ENCODE measurements at places on chromosomes 2 and 18.

DNA sequence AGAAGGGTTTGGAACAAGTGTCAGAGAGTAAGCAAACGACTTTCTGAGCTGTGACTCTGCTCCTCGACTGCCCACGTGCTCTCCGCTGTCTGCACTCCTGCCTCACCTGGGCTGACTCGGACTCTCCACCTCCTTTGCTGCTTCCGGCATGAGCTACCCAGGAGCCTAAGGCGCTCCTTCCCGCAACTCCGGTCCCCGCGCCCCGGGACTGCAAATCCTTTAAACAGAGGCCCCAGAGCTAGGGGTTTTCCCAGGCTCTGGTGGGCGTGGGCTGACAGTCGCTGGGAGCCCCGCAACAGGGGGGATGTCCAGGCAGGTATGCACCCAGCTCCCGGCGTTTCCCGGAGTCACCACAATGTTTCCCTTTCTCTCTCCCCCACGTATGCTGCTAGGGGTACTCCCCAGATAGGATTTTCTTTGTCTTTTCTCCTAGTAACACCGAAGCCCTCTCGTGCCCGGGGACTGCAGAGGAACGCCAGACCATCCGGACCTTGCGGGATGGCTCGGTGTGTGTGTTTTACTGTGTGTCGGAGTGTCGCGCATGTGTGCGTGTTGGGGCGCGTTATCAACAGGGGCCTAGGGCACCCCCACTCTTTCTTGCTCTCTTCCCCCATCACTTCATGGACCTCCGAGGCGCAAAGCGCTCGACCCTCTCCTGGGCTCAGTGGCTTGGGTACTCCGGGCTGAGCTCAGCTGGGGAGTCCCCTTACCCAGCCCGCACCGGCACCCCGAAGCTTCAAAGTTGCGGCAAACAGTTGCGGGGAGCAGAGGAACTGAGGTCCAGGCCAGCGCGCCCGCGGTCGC, 691 bp upstream of the THSD7B start:
- no peak for DNase-seq

DNA sequence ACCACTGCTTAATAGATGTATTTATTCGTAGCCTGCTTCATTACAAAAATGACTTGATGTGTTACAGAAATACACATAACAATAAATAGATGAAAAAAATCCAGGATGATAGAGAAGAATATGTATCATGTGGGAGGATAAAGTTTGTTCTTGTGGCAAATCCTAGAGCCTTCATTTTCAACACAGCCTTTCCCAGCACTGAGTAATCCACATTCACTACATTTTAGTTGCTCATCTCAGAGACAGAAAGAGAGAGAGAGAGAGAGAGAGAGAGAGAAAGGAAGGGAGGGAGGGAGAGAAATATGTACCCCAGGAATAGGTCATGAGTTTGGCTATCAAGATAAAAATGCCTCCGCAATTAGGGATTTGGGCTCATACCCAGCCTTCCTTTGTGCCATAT, 144.3 kb downstream of the RBMS1 start:
- DNase-seq, result no peak

DNA sequence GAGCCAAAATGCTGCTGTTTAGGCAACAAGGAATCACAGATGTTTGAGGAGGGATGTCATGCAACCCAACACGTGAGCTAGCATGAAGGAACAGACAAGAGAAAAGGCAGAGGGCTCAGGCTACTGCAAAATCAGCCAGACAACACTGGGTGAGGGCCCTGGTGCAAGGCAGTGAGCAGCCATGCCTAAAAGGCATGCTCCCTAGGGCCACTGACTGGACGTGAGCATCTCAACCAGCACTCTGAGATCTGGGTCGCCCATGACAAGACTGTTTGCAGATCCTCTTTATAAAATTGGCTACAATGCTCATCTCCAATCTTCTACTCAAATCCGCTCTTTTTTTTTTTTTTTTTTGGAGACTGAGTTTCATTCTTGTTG, 49.1 kb downstream of the KIAA2012 start:
- no peak for DNase-seq

GRCh38 chr2:172248381-172248780, 145.7 kb upstream of the DLX2 start:
- DNase-seq, result no peak

GRCh38 chr2:51153236-51153635, 121.3 kb upstream of the NRXN1 start:
- DNase-seq, result no peak

GRCh38 chr2:26235089-26235488, 9.3 kb downstream of the HADHA start:
- DNase-seq, result no peak

- no peak for DNase-seq
Observed at GRCh38 chr2:124913868-124914267, 888.8 kb downstream of the CNTNAP5 start.

Measured in brain microvascular endothelial cell (primary cell).